ENCODE measurements at places on chromosomes 3 and 15. TPM values are rescaled to one million over a fixed set of nuclear protein-coding genes. Genes with fewer than 3 reads are reported as not detected.

Gene DISP2
- 3.4 TPM for total RNA-seq

Gene B3GALNT1
- total RNA-seq: 7.2 TPM

Gene CLDN16
- total RNA-seq: not detected

DNA sequence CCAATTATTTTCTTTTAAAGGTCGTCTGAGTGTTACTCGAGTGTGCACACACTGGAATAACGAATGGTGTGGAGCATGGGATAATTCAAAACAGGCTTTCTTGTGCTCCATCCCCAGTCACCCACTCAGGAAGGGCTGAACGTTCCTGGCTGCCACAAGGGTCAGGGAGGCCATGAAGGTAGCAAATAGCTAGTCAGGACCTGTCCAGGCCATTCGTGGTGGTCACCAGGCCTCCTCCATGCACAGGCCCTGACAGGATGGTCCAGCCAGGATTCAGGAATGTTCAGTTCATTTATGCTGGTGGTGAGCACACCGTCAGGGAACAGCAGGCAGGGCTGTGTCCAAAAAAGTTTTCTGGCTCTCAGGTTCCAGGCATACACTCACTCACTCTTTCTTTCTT, 11.7 kb upstream of the NR2E3 start:
- peaks cover 4% of the 10 kb centered on the region for H3K4me1 ChIP-seq
- no peaks in the 10 kb centered on the region for H3K36me3 ChIP-seq
- no peak overlapping the region for H3K27ac ChIP-seq
- no peaks in the 10 kb centered on the region for H3K27me3 ChIP-seq
- DNase-seq: no peak
- H3K4me3 ChIP-seq: no peak overlapping the region

- H3K36me3 ChIP-seq: no peaks in the 10 kb centered on the region
- H3K4me1 ChIP-seq: no peaks in the 10 kb centered on the region
- no peak overlapping the region for H3K27ac ChIP-seq
- H3K27me3 ChIP-seq: no peaks in the 10 kb centered on the region
- no peak for DNase-seq
These were observed 18.4 kb downstream of the TM4SF18 start for GRCh38 chr3:149314807-149315578.

DNA sequence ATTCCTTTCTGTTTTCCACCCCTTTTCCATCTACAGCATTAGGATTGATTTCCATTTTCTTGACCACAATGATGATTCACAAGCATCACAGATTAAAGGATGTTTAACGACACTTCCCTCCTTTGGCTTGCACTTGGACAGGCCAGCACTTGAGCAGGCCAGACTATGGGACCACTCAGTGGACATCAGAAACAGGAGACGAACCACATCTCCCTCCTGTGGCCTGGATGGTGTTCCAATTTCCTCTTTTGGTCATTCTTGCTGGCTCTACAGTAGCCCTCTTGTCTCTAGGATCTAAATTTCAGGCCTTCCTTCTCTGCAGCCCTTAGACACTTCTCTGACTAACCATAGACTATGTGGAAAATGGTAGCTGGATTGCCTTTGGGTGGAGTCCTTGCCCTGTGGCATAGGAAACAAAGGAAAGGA, 78.8 kb upstream of the BOC start:
- peaks cover 2% of the 10 kb centered on the region for H3K4me1 ChIP-seq
- no peak overlapping the region for H3K27ac ChIP-seq
- no peaks in the 10 kb centered on the region for H3K36me3 ChIP-seq
- no peak for DNase-seq

DNA sequence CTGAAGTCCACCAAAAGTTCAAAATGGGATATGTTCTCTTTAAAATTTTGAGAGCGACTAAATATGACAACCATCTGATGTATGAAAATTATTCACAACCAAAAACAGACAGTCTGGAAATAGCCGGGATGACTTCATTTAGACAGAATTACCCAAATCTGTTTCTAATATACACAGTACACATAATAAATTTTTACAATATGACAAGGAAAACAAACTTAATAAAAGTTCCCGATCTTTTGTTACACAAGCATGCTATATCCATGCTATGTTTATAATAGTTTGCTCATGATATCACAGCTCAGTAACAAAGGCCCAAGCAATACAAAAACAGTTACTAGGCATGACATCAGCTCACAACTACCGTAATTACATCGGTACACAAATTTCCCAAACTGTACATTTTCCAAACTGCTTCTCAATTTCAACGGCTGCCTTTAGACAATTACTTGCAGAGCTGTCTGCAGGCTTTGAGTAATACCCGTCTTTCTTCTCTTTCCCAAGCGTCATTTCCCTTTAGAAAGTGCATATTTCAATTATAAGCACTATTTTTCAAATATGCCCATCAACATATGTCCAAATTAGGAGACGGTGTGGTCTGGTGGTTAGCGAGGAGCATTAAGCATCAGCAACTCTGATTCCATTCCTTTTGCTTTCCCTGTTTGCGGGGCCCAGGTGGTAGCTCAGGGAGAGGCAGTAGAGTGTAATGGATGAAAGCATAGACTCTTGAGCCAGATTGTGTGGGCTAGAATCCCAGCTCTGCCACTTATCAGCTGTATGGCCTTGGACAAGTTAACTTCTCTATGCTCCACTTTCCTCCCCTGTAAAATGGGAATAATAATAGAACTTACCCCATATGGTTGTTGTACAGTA, 481.2 kb downstream of the FOXP1 start:
- no peak overlapping the region for H3K4me3 ChIP-seq
- H3K27me3 ChIP-seq: no peaks in the 10 kb centered on the region
- H3K36me3 ChIP-seq: no peaks in the 10 kb centered on the region
- no peaks in the 10 kb centered on the region for H3K4me1 ChIP-seq
- H3K27ac ChIP-seq: no peak overlapping the region
